ENCODE measurements at places on chromosomes 5 and 9. TPM values are rescaled to one million over a fixed set of nuclear protein-coding genes. Genes with fewer than 3 reads are reported as not detected.

The PCDHB5 gene
- total RNA-seq: 0.50 TPM

The ANKRD55 gene
- total RNA-seq: not detected

The ADAM19 gene
- total RNA-seq: 49.9 TPM

The C9orf50 gene
- total RNA-seq: 0.12 TPM

The PKD2L2 gene
- not detected for total RNA-seq

The PCDHGC3 gene
- 39.6 TPM for total RNA-seq

The MYORG gene
- 1.2 TPM for total RNA-seq

The CCL19 gene
- not detected for total RNA-seq

The FOXD4 gene
- total RNA-seq: not detected

The TNC gene
- 364 TPM for total RNA-seq

The CTXN3 gene
- not detected for total RNA-seq

The F12 gene
- 0.50 TPM for total RNA-seq

The ZNF483 gene
- 1.9 TPM for total RNA-seq

The ZDHHC11B gene
- 0.50 TPM for total RNA-seq

The CARD9 gene
- 3.4 TPM for total RNA-seq

The MAMDC2 gene
- total RNA-seq: 2.4 TPM

The LCN2 gene
- total RNA-seq: not detected

The HTR1A gene
- not detected for total RNA-seq

The POC5 gene
- total RNA-seq: 25.6 TPM

The TOR2A gene
- total RNA-seq: 2.7 TPM

The PCDHGB6 gene
- 2.9 TPM for total RNA-seq

The PRDM9 gene
- total RNA-seq: not detected

The TLX3 gene
- not detected for total RNA-seq

The CDKN2B gene
- total RNA-seq: 24.9 TPM

The CDC20B gene
- total RNA-seq: 0.22 TPM

The ITK gene
- total RNA-seq: not detected

The SPAAR gene
- total RNA-seq: not detected

The ZDHHC11 gene
- total RNA-seq: 0.44 TPM

The CCDC152 gene
- 1.2 TPM for total RNA-seq
